ENCODE measurements at places on chromosomes 4 and X.

DNA sequence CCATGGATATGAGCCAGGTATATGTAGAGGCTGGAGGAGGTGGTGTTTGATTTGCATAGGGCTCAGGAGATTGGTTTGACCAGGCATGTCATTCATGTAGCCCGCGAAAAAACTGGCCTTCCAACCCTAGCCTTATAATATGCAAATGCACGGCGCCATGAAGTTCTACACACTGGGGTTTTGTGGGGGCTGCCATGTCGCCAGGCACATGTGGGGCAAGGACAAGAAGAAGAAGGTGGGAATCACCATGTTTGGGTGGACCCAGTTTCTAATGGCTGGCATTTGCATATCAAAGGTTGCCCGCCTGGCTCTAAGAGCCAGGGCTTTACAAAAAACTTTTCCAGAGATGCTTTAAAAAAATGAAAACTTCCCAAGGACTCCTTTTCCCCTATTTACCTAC, 1251.0 kb downstream of the PCDH18 start:
- DNase-seq: no peak

GRCh38 chrX:39513836-39514235, 583.9 kb downstream of the BCOR start:
- DNase-seq: no peak

GRCh38 chr4:158810487-158811215, 41.8 kb downstream of the FNIP2 start:
- no peak for DNase-seq

GRCh38 chr4:94558392-94558904, 106.7 kb downstream of the PDLIM5 start:
- no peak for DNase-seq

GRCh38 chrX:132489578-132490419, 961 bp upstream of the MBNL3 start:
- peak; percentile 61 for DNase-seq

DNA sequence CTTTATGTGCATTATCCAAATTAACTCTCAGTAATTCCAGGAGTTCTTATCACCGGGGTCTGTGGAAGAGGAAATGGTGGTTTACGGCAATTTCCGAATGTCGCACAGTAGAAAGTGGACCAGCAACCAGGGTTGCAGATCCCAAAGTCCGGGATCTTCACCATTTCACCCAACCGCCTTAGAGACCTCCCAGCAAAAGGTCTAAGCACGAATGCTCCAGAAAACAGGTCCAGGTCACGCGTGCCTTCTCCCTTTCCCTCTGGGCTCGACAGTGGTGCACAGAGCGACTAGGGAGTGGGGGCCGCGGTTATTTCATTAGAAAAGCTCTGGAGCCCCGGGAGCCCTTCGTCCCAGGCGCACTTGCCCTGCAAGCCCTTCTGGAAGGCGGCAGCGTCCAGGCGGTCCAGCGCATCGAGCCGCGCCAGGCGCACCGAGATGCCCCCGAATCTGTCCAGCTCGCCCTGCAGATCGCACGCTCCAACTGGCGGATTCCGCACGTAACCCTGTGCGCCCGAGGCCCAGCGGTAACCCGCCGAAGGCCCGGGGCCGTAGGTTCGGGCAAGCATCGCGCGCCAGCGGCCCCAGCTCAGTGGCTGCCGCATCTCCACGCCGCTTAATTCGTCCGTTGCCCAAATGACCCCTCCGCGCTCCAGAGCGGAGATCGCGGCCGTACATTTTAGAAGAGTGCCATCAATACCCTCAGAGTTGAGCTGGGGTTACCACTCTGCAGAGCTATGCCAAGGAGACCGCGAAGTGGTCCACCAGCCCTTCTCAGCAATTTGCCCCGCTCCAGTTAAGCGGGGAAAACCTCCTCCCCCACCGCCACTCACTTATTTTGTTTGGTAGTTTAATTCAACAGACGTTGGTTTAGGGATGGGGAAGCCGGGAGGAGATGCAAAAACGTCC, at the start of gene NUDT6:
Gene NUDT6 (minus strand): TSS at position 627 of the 906 bp plus-strand sequence. CDS start 25 bp downstream, at position 602.
- peak; percentile 63 for DNase-seq

DNA sequence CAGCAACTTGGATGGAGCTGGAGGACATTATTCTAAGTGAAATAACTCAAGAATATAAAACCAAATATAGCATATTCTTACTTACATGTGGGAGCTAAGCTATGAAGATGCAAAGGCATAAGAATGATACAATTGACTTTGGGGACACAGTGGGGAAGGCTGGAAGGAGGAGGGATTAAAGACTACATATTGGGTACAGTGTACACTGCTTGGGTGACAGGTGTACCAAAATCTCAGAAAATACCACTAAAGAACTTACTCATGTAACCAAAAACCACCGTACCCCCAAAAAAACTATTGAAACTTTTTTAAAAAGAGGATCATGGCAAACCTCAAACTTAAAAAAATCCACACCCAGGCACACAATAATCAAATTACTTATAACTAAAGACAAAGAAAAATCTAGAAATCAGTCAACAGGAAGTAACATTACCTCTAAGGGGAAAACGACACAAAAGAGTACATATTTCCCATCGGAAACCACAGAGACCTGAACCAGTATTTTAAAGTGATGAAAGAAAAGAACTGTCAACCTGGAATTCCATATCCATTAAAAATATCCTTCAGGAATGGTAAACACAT, 241.8 kb downstream of the PRDM5 start:
- DNase-seq: no peak

- DNase-seq: peak; percentile 28
Observed at GRCh38 chr4:139560406-139561104, 4.5 kb upstream of the SETD7 start.

- DNase-seq: no peak
Observed at GRCh38 chr4:153409924-153410501, 56.1 kb upstream of the TMEM131L start.

- DNase-seq: no peak
Observed at GRCh38 chr4:92387459-92388069, 83.8 kb downstream of the GRID2 start.

DNA sequence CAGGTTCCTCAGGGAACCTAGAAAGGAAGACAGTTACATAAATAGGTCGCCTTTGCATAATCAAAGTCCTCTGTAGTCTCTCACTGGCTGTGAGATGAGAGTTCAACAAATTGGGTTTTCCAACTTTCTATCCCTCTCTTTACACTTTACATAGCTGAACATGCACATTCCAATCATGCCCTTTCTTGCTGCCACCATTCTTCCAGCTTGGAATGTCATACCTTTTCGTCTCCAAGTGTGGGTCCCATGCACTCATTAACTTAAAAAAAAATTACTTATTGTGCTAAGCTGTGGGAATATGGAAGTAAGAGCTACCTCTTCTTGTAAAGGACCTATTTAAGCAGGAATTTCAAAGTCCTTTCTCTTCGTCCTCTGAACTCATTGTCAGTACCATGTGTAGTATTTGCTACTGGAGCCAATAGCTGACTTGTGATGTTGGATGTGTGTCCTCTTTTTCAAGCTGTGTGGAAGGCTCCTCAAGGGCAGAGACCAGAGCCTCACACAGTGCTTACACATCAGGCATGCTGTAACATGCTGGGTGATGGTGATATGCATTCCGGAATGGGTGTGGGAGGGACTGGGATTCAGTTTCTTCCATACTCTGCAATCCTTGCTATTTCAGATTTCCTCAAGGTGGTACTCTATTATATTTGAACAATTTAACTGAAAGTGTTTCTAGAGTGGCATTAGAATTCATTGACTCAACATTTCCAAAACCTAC, 7.1 kb downstream of the ENOPH1 start:
- no peak for DNase-seq

GRCh38 chr4:6115342-6115741, 85.0 kb downstream of the JAKMIP1 start:
- no peak for DNase-seq

GRCh38 chr4:19478791-19479190, 772.9 kb upstream of the SLIT2 start:
- DNase-seq: no peak

DNA sequence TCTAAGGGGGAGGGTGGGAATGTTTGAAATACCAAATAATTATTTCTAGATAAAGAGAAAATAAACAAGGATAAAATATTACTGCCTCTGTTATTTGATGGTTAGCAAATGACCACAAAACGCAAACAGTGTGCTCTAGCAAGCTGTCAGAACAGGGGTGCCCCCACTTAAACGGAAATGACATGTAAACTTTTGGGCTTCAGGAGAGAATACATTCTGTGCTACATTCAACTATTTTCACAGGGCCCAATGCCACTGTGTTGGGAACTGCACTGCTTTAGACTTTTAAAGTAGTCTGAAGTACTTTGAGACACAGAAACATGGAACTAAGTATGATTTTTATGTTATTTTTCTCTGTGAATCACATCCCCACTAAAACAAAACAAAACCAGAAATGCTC, 14.1 kb downstream of the CD40LG start:
- DNase-seq: peak; percentile 24

DNA sequence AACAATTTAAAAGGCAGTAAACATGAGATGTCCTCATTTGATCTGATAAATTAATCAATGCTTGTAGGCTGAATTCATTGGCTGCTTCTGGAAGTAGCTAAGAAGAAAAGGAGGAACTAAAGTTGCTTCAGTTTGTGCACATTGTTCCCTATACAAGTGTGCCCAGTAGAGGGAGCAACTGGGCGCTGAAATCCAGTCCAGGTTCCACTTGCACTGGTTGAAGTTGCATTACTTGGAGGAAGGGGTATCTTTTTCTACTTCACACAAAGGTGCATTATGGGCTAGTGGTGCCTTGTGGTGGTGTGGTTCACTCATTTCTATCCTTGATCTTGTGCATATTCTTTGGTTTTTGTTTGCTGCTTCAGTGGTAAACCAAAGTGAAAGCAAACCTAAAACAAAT, 67.9 kb upstream of the SOX3 start:
- DNase-seq: peak; percentile 20

- no peak for DNase-seq
Observed at GRCh38 chr4:26424838-26425237, 65.4 kb downstream of the CCKAR start.

- DNase-seq: no peak
Observed at GRCh38 chr4:143667461-143667860, 33.0 kb downstream of the FREM3 start.

DNA sequence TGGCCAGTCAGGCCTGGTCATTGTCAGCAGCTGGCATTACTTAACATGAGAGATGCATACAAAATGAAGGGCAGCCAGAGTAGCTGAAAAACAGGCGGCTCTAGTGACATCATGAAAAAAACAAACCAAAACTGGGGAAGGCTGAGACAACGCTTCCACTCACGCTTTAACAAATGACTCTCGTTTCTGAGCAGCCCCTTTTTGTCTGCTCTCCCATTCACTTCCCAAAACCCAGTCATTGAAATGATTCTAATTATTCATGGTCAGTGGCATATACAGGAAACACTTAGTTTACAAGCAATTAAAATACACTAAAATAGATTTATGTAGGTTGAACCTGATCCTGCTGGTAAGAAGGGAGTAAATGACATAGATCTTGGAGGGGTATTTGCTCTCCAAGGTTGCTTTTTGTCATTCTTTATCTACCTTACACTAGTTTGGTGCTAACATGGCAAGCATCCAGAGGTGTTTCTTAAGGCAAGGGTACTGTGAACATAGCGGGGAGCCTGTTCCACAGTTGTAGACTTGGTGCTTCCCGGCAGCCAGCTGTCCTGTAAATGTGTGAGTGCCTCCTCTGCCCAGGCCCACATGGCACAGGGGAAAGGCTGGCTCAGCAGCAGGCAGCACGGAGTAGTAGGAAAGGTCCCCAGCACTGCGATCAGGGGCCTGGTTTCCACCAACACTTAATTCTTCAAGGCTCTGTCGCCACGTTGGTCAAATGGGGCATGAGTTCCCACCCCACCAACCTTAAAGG, 61.2 kb upstream of the CITED1 start:
- DNase-seq: no peak

- DNase-seq: no peak
Observed at GRCh38 chr4:16000708-16001483, 37.9 kb upstream of the FGFBP2 start.

All from activated CD8-positive, alpha-beta T cell treated with anti-CD3 and anti-CD28 coated beads, Interleukin-2, amount 10 ng/mL, durations not matched to agents 7 days and 5 days (primary cell).